ENCODE measurements at places on chromosomes 1 and 21.

DNA sequence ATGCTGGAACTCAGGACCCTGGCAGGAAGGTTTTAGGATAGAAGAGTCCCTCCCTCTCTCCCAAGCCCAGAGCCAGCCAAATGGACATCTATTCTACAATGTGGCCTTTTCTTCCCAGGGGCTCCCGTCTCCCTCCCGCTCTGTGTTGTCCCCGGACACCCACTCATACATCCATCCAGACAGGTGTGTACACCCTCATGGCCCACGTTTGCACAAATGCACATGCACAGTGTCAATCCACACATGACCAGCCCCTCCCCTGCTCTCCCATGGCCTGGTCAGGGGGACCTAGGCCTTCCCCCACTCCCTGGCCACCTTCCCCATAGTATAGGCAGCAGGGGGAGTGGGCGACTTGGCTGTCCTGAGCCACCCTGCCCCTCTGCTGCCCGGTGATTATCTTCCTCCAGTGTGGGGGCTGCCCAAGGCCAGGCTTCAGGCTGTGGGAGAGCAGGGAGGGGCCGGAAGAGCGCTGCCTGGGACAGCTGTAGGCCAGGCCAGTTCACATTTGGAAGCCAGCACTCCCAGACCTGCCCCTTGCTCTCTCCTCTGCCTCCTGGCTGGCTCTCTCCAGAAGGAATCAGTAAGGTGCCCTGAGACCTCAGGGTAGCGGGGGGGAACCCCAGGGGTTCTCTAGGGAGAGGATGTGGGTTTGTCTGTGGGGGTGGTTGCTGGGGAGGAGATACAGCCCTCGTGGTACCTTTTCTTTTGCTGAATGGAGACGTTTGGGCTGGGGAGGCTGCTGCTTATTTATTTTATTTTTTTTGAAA is 4.1 kb upstream of the PTPN7 start:
- DNase-seq, result no peak

GRCh38 chr1:232599178-232600041 is 30.5 kb downstream of the SIPA1L2 start:
- DNase-seq, result no peak

DNA sequence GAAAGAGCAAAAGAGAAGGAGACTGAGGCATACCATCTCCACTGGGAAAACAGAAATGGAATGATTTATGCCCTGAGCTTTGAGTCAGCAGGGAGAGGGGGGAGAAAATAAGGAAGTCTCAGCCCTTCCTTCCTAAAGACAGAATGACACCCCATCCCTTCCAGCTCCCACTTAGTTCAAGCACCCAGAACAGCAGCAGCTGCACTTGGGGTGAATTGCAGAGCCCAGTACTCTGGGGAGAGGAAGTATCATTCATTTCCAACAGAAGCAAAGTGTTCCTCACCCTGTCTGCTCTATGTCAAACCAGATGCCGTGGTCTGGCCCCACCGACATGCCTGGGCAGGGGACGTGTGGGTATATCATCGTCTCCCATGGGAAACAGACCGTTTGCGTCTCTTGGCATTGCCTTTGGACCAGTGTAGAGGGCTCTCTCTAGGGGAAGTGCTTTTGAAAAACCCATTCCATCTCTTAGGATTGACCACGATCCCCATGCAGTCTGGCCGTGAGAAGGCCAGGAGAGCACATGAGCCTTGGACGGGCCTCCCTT is 1.1 kb upstream of the KCNJ15 start:
- no peak for DNase-seq

DNA sequence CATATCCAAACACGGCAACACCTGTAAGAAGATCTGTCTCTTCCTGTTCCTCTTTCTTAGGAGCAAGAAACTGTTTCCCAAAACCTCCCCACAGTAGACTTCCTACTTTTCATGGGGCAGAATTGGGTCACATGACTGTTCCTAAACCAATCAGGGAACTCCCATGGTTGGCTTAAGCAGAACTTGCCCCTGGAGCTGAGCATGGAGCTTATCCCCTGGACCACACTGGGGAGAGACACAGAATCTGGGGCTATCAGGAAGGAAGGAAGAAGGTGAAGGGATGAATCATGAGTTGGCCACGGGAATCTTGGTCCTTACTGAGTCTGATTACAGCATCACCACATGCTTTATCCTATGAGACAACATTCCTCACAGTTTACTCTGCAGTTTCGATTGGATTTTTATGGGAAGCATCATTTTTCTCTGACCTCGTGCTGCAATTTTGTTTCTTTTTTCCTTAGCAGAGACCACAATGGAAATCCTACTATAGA is 81.8 kb downstream of the CDC7 start:
- no peak for DNase-seq

- no peak for DNase-seq
Measured at GRCh38 chr21:42580076-42580792, 66.6 kb downstream of the SLC37A1 start.

DNA sequence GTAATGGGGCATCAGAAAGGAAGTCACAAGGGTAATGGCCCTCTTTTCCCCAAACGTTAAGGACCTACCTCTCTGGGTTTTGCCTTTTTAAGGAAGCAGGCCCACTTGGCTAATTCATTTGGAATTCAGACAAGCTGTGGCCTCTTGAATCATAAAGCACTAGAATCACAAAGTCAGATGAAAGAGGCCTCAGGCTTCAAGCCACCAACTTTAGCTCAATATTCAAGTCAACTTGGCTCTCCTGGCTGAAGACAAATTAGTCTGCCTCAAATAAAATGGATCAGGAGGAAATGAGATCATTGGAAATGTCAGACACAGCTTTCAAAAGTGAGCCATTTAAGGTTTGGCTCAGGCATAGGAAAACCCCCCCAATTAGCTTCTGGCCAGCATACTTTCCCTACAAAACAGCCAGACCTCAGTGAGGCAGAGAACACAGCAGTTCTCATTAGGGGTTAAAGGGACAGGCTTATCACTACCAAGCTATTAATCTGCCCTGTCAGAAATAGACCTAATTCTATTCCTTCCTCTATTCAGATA is 34.3 kb downstream of the SLC35D1 start:
- no peak for DNase-seq

- no peak for DNase-seq
Measured at GRCh38 chr21:42480736-42481135, 15.3 kb downstream of the RSPH1 start.

GRCh38 chr1:78667939-78668338 is 18.3 kb downstream of the IFI44 start:
- DNase-seq, result no peak

GRCh38 chr1:106680776-106681344 is 375.6 kb upstream of the PRMT6 start:
- DNase-seq, result no peak

- no peak for DNase-seq
Measured at GRCh38 chr1:42150651-42151050, 2.6 kb upstream of the GUCA2B start.

DNA sequence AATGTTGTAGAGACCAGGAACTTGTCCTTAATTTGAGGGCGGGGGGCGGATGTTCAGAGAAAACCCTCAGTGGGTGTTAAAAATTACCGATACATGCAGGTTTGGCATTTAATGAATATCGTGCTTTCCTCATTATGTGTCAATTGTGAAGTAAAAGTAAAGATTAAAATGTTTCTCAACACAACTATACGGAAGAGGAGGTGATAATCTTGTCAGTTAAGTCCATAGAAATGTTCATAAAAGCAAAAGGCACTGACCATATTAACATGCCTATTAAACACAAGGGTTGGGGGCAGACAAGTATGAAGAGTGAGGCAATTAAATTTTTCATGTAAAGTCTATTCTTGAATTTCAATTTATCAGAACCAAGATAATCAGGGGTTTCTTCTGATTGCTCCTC is 1.3 kb downstream of the BRINP3 start:
- DNase-seq, result no peak

DNA sequence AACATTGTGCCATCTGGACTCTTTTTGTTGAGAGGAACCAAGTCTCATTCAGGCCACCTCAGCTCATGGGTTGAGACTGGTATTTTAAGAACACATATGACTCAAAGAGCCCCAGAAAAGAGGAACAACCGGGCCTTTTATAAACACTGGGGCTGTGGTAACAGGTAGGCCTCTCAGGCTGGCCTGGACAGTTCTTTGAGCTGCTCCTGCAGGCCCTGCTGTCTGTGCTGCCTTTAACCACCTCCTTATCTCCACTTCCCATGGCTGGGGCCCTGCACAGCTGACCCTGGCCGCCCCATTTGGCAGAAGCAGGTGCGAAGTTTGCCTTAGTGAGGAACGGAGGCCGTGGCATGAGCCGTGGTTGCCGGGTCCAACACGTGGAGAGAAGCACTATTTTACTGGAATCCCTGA is 163.3 kb downstream of the RHOU start:
- DNase-seq, result no peak

- DNase-seq, result no peak
Measured at GRCh38 chr1:212646588-212646987, 38.0 kb downstream of the ATF3 start.

DNA sequence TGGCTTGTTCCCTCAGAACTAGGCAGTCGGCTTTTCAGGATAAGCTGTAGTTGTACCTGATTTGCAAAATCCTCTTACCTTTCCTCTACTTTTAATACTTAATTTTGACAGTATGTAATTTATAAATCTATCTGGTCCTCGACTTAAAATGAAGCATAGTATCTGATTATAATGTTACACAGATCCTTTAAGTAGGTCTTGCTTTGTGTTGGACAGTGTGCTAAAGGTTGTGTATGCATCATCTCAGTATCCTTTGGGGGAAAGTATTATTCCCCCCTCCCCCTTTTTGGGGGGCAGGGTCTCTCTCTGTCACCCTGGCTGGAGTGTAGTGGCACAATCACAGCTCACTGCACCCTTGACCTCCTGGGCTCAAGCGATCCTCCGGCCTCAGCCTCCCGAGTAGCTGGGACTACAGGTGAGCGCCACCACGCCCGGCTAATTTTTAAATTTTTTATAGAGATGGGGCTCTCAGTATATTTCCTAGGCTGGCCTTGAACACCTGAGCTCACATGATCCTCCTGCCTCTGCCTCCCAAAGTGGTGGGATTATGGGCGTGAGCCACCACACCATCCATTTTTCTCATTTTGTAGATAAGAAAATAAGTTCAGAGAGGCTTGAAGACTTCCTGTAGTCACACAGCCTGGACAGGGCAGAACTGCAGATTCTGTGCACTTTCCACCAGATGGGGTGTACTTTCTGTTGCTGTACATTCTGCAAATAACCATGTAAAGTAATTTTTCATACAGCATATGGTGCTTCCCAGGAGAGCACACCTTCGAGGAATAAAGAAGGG is 791 bp upstream of the STX6 start:
- DNase-seq, result no peak

- DNase-seq, result no peak
Measured at GRCh38 chr21:22728091-22728490, 1729.9 kb downstream of the NCAM2 start.

DNA sequence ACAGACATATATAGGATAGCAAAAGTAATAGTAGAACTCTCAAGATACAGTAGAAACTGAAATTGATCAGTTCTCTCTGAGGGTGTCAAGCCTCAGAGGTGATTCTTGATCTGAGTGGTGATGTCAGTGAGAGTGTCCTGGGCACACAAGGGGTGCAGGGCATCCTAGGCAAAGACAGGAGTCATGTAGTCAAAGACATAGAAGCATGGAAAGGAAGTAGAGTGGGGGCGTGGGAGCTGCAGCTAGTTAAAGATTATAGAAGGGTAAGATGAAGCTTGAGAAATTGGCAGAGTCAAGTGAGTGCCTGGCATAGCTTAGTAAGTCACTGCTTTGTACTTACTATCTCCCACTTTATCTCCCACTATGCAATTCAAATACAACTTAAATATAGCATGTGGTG is 22.8 kb downstream of the CDC7 start:
- no peak for DNase-seq

- DNase-seq, result no peak
Measured at GRCh38 chr1:61844006-61844405, 101.7 kb downstream of the PATJ start.

GRCh38 chr1:155091071-155092051 is 12.7 kb downstream of the EFNA3 start:
- peak; percentile 81 for DNase-seq

GRCh38 chr1:50634251-50634650 is 211.0 kb upstream of the DMRTA2 start:
- DNase-seq, result no peak

- DNase-seq, result no peak
Measured at GRCh38 chr1:210252621-210253051, 20.0 kb downstream of the SERTAD4 start.

DNA sequence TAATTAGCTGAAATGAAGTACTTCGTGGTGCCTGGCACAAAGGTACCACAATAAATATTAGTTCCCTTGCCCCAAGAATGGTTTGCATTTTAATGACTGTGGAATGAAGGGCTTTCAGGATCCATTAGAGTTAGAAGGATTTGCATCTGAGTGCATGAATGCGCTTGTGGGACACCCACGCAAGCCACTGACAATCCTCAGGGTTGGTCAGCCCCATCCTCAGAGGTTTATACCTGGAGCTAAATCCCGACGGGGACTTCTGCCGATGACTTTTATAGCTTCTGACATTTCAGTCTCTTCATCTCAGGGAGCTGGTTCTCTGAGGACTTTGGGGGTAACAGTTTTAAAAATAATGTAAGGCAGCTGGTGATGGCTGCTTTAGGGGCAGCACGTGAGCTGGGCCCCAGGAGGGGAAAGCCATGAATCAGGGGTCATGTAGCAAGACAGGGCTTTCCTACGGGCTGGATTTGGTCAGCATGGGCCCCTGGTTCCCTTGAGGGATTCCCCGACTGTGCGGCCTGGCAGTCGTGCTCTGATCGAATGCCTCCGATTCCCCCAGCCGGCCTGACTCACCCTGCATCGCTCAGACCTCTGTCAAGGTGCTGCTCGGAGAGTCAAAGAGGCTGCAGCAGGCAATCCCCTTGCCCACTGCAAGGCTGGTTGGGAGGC is 20.8 kb upstream of the IL10 start:
- no peak for DNase-seq

DNA sequence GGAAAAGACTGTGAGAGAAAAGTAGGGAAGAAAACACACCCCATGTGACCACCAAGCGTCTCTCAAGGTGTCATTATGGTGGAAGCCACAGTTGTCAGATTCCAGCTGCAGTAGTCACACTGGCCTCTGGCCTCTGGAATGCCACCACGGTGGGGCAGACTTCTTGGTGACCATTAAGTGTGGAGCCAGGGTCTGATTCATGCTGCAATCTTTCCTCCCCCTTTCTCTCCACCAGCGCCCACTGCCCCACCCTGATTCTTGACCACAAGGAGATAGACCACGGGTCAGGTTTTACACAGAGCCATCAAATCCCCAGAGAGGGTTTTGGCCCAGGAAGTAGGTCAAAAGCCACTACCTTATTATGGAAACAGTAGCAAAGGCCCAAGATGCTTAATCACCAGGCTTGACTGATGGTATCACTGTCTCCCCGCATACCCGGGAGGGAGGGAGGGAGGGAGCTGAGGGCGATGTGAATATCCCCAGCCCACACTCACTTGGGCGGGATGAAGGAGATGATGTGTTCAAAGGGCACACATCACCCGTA is 52.7 kb upstream of the GRHL3 start:
- no peak for DNase-seq

- no peak for DNase-seq
Measured at GRCh38 chr1:156948708-156949107, 28.3 kb downstream of the LRRC71 start.

Data from omental fat pad (tissue), 4 donors.